Activated gamma-delta T cell (primary cell): ENCODE measurements at places on chromosomes 16 and 17.

DNA sequence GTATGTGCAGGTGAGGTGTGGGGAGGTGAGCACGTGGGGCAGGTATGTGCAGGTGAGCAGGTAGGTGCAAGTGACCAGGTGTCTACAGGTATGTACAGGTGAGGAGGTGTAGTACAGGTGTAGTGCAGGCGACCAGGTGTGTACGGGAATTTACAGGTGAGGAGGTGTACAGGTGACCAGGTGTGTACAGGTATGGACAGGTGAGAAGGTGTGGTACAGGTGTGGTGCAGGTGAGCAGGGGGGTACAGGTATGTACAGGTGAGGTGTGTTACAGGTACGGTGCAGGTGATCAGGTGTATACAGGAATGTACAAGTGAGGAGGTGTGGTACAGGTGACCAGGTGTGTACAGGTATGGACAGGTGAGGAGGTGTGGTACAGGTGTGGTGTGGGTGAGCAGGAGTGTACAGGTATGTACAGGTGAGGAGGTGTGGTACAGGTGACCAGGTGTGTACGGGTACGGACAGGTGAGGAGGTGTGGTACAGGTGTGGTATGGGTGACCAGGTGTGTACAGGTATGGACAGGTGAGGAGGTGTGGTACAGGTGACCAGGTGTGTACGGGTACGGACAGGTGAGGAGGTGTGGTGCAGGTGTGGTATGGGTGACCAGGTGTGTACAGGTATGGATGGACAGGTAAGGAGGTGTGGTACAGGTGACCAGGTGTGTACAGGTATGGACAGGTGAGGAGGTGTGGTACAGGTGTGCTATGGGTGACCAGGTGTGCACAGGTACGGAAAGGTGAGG lies 12.8 kb upstream of the DBNDD1 start:
- no peak for DNase-seq

- DNase-seq = no peak
Measured at GRCh38 chr17:18300725-18301480, 13.9 kb downstream of the TOP3A start.

- DNase-seq = peak; percentile 94
Measured at GRCh38 chr17:82458179-82458884, at the start of gene NARF. NARF (plus strand) TSS chr17:82458741; CDS start chr17:82458804, 63 bp downstream.

GRCh38 chr17:75776386-75777295 lies 8.0 kb upstream of the UNK start:
- no peak for DNase-seq

- DNase-seq = no peak
Measured at GRCh38 chr17:10069301-10069700, 129.1 kb downstream of the GAS7 start.

DNA sequence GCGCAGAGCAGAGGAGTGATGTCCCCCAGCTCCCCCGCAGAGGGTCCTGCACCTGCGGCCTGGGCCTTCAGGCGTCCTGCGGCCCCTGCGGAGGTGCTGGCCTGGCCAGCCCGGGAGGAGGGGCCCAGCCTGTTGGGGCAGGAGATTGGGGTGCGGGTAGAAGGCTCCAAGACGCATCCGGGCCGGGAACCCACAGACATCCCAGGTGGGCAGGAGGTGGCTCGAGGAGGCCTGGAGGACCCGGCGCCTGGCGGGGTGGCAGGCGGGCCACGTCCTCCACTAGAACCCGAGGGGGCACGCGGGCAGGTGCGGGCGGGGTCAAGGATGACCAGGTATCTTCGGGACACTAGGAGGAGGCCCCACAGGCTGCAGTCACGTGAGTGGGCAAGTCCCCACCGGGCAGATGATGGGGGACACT lies 647 bp upstream of the SECTM1 start:
- DNase-seq = no peak

DNA sequence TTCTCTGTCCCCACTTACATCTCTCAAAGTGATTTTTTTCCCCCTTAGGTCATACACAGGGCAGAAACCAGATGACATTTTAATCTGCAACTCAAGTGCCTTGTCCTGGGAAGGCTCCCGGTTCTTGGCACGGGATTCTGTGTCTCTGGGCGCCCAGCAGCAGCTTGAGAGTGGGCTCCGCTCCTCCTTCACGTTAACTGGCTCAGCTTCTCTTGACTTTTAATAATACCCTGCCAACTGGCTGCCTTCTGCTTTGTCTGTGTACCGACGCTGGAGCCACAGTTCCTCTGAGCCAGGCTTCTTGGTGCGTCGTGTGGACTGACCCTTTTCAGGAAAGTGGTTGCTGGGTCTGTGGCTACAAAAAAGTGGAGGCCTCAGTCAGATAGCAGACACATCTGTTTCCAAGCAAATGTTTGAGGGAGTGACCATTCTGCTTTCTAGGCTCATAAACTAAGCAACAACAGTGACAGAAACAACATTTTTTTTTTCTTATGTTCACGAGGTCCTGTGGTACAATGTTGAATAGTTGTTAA lies 64.9 kb downstream of the IRF8 start:
- DNase-seq = no peak
